ENCODE measurements at places on chromosomes 2 and 18.

DNA sequence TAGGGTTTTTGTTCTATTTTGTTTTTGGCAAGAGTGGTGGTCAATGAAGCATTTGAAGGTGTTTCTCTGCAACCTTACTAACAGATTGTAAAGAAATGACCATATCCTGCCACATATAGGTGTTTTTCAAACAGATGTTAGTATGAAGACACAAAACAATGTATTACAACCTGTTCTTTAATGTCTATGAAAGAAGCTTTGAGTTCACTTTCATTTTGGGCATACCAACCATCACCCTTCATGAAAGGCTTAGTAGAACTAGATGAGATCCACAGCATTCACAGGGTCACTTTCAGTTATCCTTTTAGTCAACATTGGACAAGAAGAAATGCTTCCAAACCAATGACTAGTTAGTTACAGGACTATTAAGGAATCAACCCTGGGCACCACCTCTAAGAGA is 95.1 kb downstream of the EHBP1 start:
- no peak for DNase-seq

DNA sequence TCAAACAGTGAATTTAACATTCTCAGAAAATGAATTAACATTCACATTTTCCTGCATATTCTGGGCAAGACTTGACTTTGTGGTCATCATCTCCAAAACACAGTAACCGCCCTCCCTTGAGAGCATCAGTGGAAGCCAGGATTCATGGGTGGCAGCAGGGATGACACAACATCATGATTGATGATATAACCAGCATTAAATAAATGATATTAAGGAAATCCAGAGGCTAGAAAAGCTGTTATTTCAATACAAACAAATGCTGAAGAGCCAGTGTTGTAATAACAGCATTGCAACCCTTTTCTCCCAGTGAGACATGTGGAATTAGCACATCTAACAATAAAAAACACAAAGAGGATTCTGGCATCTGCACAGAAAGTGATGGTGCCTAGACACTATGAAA is 41.1 kb downstream of the CDC42EP3 start:
- peak; percentile 72 for DNase-seq

GRCh38 chr2:42342061-42342794 is 18.8 kb downstream of the COX7A2L start:
- DNase-seq, result peak; percentile 73

DNA sequence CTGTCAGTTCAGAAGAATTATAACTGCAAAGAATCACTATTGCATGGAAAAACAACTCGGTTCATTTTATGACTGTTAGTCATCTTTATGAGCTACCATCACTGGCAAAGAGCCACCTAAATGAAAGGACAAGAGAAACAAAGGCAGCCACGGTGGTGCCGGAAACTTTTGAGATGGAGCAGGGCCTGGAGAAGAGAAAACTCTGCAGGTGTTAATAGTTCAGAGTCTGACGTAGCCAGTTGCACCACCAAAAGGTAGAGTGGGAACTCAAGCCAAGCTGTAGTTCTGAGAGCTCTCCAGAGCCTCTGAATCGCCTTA is 110.9 kb downstream of the FTCDNL1 start:
- no peak for DNase-seq

DNA sequence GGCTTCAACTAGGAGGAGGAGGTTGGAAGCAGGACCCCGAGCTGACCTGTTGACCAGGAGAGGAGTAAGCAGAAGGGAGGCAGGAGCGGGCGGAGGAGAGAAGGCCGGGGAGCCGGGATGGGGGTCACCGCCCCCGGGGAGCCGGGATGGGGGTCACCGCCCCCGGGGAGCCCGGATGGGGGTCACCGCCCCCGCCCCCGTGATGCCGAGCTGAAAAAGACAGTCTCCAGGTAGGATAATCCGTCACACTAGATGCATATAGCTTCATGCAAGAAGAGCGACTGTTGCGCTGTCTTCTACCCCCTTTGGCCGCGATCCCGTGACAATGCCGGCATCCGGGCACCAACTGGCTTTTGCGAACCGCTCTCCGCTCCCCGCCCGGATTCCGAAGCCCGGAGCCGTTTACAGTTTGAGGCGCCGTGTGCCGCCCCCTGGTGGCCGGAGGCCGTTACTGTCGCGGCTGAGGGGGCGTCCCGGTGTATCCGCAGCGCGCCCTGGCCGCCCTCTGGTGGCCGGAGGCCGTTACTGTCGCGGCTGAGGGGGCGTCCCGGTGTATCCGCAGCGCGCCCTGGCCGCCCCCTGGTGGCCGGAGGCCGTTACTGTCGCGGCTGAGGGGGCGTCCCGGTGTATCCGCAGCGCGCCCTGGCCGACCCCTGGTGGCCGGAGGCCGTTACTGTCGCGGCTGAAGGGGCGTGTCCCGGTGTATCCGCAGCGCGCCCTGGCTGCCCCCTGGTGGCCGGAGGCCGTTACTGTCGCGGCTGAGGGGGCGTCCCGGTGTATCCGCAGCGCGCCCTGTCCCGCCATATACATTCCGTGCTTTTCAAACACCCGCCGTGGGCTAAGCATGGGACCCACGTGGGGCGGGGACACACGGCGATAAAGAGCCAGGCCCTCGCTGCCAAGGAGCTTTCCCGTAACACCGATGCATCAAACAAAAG is 89.6 kb downstream of the ACTR3 start:
- DNase-seq, result no peak

GRCh38 chr2:182522972-182523473 is 96.2 kb upstream of the PDE1A start:
- no peak for DNase-seq

DNA sequence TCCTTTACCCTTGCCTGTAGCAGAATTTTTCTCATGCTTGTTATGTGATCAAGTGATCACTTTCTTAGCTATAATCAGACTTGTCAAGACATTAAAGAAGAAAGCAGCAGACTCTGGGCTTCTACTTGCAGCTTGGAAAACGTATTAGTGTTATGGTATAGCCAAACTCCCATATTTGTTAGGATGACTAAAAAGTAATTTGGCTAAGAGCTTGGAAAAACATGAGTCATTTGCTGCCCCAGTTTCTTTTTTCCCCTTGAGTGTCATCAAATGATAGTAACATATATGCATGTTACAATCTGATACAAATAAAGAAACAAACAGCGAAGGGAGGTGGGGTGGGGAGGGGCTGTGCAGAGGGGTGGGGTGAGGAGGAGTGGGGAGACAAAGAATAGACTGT is 155.5 kb downstream of the IKZF2 start:
- peak; percentile 34 for DNase-seq

- DNase-seq, result no peak
Measured at GRCh38 chr2:60759654-60760053, 3.6 kb downstream of the PAPOLG start.

- DNase-seq, result no peak
Measured at GRCh38 chr2:66553370-66553769, 118.4 kb downstream of the MEIS1 start.

All from amniotic epithelial cell (primary cell).